ENCODE measurements at places on chromosomes 6 and 20.
A peak's percentile ranks its signal among the peaks of the same experiment; 100 is the strongest.

DNA sequence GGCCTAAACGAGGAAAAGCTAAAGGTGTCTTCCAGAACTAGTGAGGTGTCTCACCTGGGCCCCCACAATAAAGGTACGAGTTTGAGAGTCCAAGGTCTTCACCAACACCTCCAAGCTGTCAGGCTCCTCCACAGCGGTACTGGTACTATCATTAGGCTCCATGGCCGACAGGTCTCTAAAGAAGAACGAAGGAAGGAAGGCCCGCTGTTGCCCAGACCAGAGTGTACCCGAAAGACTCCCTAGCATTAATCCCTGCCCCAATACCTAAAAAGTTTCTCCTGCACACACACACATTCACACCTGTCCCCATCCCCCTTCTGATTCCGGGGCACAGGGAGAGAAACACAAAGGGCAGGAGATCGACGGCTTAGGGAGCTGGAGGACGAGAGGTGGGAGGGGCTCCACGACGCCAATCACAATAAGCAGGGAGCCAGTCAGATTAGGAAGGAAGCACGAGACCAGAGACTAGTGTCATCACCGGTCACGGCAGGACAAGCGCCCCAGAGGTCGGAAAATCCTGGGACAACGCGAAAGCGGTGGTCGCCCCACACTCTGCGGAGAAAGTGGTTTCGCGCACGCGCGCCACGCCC lies 764 bp downstream of the BAG6 start:
- DNase-seq: no peak

DNA sequence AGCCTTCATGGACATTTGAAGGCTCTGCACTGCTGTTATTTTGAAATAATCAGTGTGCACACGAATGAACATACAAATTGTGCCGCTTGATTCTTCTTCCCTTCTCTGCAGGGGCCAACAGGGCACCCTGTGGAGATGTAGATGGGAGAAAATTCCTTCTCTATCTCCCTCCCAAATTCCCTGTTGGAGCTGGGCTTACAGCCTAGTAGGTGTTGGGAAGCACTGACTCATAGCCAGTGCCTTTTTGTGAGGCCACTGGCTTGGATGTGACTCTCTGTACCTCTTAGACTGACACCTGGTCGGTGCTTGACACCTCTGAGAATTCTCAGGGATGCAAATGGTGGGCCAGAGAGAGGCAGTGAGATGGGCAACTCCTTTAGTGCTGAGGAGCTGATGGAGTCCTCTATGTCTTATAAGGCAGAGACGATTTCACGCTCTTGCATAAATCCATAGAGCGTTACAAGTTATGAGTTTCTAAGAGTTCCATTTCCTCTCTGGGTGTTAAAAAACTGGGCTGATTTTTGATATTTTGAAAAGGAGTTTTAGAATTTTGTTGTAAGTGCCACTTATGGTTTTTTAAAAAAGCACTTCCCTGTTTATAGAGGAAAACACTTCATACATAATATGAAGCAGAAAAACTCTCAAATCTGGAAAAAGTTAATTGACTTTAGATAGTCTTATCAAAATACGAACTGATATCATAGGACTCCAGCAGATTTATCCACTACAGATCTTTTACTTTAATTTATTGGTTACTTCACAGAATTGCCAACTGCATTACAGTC lies 89.8 kb upstream of the MAP3K7 start:
- no peak for DNase-seq

- DNase-seq: no peak
Observed at GRCh38 chr6:170095273-170095981, 195.5 kb downstream of the DLL1 start.

GRCh38 chr20:32752458-32753250 lies 9.4 kb upstream of the COMMD7 start:
- no peak for DNase-seq

DNA sequence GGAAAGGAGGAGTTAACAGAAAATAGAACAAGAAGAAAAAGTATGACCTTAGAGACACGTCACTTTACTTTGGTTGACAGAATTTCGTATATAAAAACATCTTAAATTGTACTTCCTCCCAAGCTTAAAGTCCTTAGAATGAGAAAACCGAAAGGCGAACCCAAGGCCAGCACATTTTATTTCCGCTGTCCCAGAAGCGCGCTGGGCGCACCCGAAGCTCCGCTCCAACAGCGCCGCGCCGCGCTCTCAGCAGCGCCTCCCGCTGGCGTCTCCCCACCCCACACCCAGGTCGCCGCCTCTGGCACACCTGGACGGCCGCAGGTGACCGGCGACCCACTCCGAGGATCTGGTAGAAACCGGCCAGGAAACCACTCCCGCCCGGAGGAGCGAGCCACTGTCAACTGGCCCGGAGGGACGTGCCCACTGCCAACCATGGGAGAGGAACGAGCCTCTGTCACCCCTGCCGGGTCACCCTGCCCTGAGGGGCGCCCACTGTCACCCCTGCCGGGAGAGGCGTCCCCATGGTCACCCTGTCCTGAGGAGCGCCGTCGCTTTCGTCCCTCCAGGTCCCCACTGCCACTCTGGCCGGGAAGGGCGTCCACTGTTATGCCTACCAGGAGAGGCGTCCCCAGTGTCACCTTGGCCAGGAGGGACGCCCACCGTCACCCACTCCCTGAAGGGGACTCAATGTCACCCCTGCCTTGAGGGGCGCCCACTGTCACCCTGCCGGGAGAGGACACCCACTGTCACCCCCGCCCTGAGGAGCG lies 824 bp downstream of the MPC1 start:
- DNase-seq: peak; percentile 31

GRCh38 chr20:21710863-21711431 lies 5.5 kb downstream of the PAX1 start:
- DNase-seq: no peak
